Left lung (tissue), 14 donors: ENCODE measurements at places on chromosomes 3 and 15. TPM values are rescaled to one million over a fixed set of nuclear protein-coding genes. Genes with fewer than 3 reads are reported as not detected.
A peak's percentile ranks its signal among the peaks of the same experiment; 100 is the strongest.

PLAAT1 gene
- total RNA-seq: not detected

ALS2CL gene
- 45.4 TPM for total RNA-seq

- H3K36me3 ChIP-seq: no peaks in the 10 kb centered on the region
- H3K27me3 ChIP-seq: no peaks in the 10 kb centered on the region
- no peak overlapping the region for H3K27ac ChIP-seq
- DNase-seq: no peak
- no peak overlapping the region for H3K4me3 ChIP-seq
Measured at GRCh38 chr3:178139116-178139515, 397.1 kb upstream of the KCNMB2 start.

GRCh38 chr15:85584872-85585271, 204.5 kb downstream of the AKAP13 start:
- H3K36me3 ChIP-seq: no peaks in the 10 kb centered on the region
- peak overlapping the region; percentile 89 for H3K27ac ChIP-seq
- DNase-seq: no peak
- no peaks in the 10 kb centered on the region for H3K27me3 ChIP-seq
- H3K4me1 ChIP-seq: peaks cover 94% of the 10 kb centered on the region

- H3K36me3 ChIP-seq: no peaks in the 10 kb centered on the region
- H3K27ac ChIP-seq: no peak overlapping the region
- no peaks in the 10 kb centered on the region for H3K27me3 ChIP-seq
- no peak overlapping the region for H3K4me3 ChIP-seq
- DNase-seq: no peak
Measured at GRCh38 chr15:80835336-80835735, 56.2 kb downstream of the CEMIP start.

IL12A gene
- total RNA-seq: 0.81 TPM
